ENCODE measurements at places on chromosomes 16 and 17.

DNA sequence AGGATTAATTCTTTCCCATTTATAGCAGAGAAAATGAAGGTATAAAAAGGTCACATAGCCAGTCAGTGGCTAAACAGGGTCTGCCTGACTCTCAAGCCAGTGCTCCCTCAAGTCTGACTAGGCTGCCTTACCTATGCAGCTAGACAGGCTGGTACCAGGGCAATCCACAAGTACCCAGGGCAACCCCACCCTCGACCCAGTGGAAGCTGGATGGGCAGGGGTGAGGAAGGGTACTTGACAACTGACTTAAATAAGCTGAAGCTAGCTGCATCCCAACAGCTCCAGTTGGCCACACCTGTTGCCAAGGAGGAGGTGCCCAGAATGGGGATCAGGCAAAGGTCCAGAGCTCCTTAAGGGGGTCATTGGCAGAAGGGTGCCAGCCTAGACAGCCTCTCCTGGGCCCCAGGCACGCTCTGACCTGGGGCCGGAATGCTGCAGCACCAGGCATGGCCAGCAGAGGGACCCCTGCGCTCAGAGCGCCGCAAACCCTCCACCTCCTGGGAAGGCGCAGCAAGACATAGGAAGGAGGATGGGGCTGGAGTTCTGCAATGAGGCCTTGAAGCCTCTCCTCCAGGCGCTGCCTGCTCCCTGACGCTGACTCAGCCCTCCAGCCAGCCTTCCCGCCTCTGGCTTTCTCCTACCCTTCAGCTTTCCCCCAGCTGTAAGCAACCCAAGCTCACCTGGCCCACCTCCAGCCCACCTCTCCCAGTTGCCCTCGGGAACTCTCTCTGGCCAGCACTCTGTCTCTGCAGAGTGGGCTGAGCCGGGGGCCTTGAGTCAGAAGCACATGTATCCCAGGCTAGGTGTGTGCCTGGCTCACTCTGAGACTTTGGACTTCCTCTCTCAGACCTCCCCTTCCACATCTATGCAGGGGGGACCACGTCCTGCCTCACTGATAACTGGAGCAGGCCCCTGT, 28.8 kb downstream of the MPP2 start:
- peak; percentile 71 for DNase-seq

DNA sequence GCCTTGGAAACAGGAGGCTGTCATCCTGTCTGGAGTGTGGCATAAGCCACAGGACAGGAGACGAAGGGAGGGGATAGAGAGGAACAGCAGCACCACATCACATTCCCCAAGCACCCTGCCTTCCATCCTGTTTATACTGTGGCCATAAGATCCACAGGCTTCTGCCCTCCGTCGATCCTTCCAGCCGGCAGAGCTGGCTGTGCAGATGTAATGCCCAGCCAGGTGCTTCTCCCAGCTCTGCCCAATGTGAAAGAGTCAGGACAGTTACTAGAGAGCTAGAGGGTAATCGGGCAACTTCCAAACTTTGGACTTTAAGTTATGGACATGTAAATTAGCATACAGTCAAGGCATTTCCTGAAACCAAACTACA, 368.4 kb downstream of the SOX9 start:
- no peak for DNase-seq

- DNase-seq = no peak
These were observed 8.4 kb downstream of the FOXK2 start for GRCh38 chr17:82527898-82528297.

DNA sequence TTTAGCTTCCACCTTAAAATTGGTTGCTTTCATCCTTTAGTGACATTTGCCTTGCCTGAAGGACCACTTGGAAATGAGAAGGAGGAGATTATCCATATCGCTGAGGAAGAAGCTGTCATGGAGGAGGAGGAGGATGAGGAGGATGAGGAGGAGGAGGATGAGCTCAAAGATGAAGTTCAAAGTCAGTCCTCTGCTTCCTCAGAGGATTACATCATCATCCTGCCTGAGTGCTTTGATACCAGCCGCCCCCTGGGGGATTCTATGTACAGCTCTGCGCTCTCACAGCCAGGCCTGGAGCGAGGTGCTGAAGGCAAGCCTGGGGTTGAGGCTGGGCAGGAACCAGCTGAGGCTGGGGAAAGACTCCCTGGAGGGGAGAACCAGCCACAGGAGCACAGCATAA, 11.5 kb upstream of the TMEM106A start:
- DNase-seq = no peak

- no peak for DNase-seq
These were observed 1.7 kb downstream of the TBKBP1 start for GRCh38 chr17:47695429-47696376.

DNA sequence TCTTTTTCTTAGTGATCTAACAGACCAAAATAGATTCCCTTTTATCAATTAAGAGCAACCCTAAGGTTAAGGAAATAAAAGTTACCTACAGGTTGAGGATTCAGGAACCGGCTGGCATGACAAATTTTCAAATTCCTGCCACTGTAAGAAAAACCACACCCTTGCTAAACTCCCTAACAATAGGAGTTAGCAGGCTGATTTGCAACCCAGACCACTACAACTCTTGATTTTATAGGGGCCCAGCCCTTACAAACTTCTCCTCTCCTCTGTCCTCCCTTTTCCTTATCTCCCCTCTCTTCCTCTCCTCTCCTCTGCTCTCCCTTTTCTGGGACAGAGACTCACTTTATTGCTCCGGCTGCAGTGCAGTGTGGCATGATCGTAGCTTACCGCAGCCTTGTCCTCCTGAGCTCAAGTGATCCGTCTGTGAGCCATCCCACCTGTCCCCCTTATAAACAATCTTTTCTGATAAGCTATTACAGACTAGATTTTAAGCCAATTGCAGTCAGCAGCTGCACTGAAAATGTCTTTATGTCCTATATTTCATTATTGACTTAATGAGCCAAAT, 418.9 kb downstream of the CDH8 start:
- no peak for DNase-seq

DNA sequence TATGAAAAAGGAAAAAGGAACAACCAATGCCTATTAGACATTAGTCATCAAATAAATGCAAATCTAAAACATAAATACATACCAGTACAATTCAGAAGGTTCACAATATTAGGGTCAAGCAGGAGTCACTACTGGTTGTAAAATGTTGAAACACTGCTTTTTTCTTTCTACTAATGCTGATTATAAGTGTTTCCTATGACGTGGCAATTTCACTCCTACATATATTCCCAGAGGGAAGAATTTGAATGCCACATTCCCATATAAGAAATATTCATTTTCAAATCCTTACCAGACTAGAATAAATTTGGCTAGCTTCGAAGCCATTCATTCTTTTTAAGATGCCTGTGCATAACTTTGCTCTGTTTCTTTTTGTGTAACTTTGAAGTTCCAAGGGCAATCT, 2.6 kb upstream of the KRTAP9-2 start:
- no peak for DNase-seq

DNA sequence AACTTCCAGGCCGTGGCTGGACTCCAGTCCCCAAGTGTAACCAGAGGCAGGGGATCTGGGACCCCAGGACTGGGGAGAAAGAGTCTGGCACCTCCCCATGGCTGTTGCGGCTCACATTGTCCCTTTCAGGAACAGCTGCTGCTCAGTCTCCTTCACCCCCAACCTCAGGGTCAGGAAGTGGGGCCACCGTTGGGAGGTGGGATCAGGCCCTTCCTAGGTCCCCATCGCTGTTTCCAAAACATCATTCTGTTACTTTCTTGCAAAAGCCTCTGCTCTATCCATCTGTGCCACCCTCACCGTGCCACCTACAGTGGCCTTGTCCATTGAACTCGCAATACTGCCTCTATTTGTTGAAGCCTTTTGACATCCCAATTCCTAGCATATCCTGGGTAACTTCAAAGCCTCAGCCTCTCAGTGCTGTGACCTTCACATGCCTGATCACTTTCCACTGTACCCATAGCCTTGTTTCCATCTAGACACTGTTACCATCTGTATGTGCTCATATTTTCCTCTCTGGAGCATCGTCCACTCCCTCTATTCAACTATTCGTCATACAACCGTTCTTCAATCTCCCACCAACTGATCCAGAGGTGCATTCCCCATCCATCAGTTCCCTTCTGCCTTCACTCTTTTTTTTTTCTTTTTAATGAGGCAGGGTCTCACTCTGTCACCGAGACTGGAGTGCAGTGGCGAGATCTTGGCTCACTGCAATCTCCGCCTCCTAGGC, 15.0 kb upstream of the SRCIN1 start:
- DNase-seq = no peak

- DNase-seq = peak; percentile 39
These were observed 53.8 kb upstream of the CMIP start for GRCh38 chr16:81390840-81391239.

DNA sequence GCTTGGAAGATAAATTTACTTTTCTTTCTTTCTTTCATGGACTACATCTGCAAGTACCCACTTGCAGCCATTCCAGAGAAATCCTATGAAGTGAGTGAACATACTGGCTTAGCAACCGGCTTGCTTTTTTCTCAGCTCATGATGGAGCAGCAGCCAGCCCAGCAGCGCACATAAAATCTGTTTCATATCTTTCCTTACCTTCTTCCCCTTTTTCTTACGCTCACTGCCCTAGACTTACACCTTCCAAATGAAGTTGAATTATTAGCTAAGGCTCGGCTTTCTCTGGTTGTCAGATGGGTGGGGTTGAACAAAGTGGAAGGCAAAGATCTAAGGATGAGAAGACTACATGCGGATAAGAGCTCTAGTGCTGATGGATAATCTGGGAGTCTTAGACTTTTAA, 13.9 kb upstream of the ABCA8 start:
- no peak for DNase-seq

DNA sequence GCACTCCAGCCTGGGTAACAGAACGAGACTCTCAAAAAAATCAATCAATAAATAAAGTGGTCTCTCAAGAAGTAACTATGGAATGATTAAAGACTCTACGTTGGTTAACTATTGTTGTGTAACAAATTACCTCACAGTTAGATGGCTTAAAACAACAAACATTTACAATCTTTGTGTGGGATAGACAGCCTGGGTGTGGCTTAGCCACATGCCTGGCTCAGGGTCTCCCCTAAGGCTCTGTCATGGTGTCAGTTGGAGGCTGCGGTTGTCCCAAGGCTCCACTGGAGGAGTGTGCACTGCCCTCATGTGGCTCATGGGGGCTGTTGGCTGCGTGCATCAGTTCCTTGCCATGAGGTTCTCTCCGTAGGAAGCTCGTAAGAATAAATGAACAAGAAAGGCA, 294.5 kb downstream of the SNX29 start:
- peak; percentile 41 for DNase-seq

- DNase-seq = no peak
These were observed 54.3 kb upstream of the DLX4 start for GRCh38 chr17:49914664-49915063.

- DNase-seq = no peak
These were observed 112.4 kb upstream of the CDH5 start for GRCh38 chr16:66254106-66254505.

DNA sequence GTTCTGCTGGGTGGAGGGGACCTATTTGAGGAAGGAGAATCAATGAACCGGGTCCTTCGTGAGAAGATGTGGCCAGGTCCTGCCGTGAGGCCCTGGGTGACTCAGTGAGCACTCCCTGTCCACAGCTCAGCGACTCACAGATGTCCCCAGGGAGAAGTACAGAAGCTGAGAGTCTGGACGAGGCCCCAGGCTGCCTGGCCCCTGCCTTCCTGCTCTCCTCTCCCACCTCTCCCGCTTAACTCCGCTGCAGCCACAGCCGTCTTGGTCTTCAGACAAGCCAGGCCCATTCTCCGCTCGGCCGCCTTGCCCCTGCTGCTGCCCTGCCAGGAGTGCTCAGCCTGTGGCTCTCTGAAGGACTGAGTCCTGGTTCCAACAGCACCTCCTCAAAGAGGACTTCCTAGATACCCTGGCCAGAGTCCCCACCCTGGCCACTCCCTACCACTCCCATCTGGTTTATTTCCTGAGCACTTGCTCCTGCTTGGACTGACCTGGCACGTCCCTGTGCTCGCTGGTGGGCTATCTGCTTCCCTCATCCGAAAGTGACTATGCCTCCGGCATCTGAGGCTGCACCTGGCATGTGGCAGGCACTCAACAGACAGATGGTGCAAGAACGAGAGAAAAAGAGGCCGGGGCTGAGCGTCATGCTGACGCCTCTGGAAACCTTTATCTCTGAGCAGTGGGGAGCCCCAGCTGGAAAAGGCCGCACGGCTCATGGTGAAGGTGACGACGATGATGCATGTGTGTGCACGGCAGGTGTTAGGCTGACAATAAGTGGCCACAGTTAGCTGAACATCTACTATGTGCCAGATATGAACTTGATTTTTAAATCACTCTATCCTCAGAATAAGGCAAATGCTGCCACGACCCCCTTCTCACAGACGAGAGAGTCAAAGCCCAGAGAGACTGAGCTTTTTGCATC, 9.2 kb upstream of the TNFRSF13B start:
- peak; percentile 48 for DNase-seq

- DNase-seq = no peak
These were observed 4.3 kb upstream of the NUPR1 start for GRCh38 chr16:28543072-28543471.

DNA sequence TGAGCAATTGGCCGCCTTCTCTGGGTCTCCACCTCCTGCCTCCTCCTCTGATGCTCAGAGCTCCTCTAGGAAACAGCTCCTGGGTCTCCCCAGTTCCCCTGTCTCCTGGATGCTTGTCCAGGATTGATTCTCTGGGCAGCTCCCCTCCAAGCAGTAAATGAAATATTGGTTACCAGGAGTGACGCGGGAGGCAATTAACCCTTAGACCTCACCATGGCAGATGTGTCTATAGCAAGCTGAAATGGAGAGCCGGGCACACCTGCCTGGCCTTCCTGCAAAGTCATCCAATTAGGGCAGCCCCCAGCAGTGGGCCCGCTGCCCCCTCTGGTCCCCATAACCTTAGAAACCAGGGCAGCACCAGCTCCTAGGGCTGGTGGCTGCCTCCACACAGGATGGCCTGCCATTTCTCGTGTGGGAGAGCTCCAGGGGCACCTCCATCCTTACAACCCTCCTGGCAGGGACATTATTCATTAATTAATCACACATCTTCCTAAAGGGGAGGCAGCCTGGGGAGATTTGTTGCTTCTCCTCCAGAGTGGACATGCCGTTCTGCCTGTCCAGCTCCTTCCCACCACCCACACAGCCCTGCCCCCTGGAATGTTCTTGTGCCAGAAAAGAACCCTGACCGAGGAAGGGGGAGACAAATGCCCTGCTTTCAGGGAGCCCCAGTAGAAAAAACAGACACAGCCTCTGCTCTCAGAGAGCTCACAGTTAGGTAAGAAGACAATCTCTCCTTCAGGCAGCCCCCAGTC, 8.3 kb upstream of the KIF18B start:
- DNase-seq = no peak

GRCh38 chr16:23608194-23608593, 12.1 kb upstream of the NDUFAB1 start:
- DNase-seq = no peak

DNA sequence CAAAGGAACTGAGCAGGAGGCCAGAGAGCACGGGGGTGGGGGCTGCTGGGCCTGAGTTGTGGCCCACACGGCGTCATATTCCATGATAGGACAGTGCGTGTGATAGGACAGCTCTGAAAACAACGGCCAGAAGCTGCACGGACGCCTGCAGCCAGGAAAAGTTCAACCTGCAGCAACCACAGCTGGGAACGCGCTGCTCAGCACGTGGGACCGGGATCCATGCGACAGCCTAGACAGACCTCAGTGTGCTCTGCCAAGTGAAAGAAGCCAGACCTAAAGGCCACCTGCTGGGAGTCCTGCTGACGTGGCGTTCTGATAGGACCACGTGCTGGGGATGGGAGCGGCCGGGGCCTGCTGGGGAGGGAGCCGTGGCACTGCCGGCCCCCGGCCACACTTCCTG, 21.6 kb downstream of the CTU2 start:
- DNase-seq = peak; percentile 37
